ENCODE measurements at places on chromosomes 3 and 15.

DNA sequence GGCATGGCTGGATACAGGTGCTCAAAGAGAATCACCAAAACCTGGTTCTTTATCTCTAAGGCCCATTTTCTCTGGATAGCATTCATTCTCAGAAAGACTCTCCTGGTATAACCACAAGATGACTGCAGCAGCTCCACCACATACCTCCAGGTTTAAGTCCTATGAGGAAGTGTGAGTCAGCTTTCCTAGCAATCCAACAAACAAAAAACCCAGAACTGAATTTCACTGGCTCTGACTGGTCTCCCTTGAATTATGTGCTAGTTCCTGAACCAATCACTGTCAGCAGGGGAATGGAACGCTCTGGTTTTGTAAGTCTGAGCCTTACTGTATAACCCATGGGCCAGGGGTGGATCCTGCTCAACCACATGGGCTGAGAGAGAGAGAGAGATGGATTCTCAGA, 27.2 kb downstream of the MRPL46 start:
- no peak for DNase-seq

- DNase-seq = no peak
Observed at GRCh38 chr3:67048067-67048714, 50.1 kb downstream of the KBTBD8 start.

GRCh38 chr3:193640165-193640715, 47.2 kb downstream of the OPA1 start:
- no peak for DNase-seq

GRCh38 chr15:91887321-91887720, 33.8 kb downstream of the SLCO3A1 start:
- no peak for DNase-seq

GRCh38 chr3:36319680-36320079, 60.6 kb upstream of the STAC start:
- DNase-seq = no peak
